ENCODE measurements at places on chromosomes 2 and 18. TPM values are rescaled to one million over a fixed set of nuclear protein-coding genes. Genes with fewer than 3 reads are reported as not detected.

- no peak for DNase-seq
These were observed 281.7 kb downstream of the CCDC85A start for GRCh38 chr2:56465491-56465890.

- no peak for DNase-seq
These were observed 520.1 kb downstream of the LRP1B start for GRCh38 chr2:141610564-141611175.

GRCh38 chr2:148658807-148659722, 14.5 kb downstream of the EPC2 start:
- peak; percentile 63 for DNase-seq

DNA sequence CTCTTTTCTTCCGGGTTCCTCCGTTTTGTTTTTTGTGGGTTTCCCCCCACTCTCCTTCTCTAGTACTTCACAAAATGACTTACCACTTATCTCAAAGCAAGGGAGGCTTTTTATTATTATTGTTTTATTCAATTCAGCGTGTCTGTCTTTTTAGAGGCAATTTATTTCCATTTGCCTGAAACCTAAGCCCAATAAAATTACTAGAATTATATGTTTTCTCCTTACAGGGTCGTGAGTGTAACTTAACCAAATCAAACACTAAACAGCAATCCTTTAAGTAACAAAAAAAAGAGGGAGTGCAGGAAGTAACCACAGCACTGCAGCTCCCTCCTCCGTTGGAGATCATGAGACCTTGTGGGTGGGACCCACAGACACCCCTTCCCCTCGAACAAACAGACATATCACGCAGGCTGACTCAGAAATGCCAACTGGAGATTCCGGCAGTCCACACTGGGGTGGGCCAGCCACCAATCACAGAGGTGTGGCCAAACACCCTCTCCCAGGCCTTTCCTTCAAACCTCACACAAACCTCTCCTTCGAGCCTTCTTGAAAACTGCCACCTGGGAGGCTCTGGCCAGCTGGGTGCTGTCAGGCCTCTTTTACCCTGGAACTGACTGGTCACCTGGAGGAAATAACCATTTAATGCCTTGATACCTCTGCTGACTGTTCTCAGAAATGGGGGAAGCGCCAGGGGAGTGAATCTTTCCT, 207.1 kb upstream of the SMAD2 start:
- DNase-seq, result no peak

GRCh38 chr18:303607-304006, 35.8 kb upstream of the THOC1 start:
- no peak for DNase-seq

- DNase-seq, result no peak
These were observed 132.0 kb downstream of the TMEM182 start for GRCh38 chr2:102893870-102894269.

INSIG2 gene
- total RNA-seq, result 9.1 TPM

TXNL4A gene
- total RNA-seq, result 84.7 TPM

SETBP1 gene
- total RNA-seq, result 2.4 TPM

Measured in epithelial cell of proximal tubule (primary cell).